Upper lobe of right lung (tissue), 1 donor: ENCODE measurements at places on chromosomes 1 and 21.

DNA sequence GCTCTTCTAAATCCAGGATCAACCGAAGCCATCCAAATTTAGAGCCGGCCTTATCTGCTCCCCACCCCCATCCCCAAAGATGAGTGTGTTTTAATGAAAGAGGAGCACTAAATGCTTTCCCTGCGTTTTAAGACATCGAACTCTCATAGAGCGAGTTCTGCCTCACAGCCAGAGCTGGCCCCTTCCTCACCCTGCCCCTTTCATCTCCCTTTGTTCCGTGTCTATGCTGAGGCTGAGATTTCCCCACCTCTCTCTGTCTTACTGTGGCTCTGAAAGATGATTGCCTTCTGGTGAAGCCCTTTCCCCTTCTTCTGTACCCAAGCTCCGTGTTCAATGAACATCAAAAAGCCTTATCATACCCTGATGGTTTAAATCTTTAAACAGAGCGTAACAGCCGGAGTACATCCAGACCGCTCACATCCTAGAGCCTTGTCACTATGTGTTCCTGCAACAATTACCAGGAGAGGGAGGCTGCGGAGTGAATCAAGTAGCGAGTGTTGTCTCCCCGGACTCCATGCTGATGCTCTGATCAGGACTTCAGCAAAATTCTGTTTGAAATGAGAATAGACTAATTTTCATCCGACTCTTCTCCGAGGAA, 110.1 kb downstream of the ZNF326 start:
- DNase-seq, result no peak

DNA sequence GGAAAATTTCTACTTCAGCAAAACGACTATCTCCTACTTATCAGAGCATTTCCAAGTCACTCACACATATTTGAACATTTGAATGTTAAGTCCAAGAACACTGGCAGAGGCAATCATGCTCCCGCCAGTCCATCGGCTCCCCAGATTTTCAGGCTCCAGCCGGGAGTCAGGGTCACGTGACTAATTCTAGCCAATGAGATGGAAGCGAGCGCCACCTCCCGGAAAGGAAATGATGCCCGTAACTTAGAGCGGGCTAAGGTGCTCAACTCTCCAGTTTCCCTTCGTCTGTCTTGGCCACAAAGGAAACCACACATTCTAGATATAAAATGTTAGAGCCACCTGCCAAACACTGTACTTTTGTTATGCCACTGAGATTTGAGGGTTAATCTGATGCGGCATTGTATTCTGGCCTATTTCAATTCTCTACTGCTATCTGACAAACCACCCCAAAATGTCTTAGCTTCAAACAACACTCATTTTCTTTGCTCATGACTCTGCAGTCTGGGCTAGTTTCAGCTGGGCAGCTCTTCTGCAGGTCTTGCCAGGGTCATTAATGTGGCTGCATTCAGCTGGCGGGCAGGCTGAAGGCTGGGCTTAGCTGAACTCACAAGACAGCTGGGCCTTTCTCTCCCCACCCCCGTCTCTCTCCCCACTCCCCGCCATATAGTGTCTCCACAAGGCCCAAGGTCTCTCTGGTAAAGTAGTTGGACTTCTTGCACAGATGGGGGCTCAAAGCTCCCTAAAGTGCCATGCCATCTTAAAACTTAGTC, 16.5 kb upstream of the LHX4 start:
- peak; percentile 59 for DNase-seq

- DNase-seq, result no peak
These were observed 11.5 kb upstream of the MYOC start for GRCh38 chr1:171663854-171664575.

DNA sequence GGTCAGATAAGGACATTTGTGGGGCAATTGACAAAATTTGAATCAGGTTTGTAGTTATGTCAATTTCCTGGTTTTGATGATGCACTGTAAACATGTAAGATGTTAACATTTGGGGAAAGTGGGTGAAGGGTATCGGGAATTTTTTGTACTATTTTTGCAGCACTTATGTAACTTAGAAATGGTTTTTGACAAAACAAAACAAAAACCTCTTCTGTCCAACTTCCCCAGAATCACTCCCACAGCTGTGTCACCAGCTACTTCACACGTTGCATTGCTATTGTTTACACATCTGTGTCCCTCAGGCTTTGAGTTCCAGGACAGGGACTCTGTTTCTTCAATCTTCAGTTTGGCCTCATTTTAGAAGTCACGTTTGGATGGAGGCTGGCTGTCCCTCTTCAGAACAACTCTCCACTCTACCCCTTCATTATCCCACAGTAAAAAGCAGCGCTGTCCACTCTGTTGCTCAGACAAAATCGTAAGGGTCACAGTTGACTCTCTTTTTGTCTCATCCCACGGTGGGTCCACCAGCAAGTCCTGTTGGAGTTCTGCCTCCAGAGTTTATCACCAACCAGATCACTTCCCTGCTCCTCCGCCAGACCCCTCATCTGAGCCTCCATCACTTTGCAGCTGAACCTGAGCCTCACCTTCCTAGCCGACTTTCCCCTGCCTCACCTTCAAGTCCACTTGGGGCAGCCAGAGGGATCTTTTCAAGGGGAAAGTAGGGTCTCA, 63.2 kb downstream of the NENF start:
- DNase-seq, result no peak

GRCh38 chr1:186882372-186883134, 53.8 kb downstream of the PLA2G4A start:
- DNase-seq, result no peak

- no peak for DNase-seq
These were observed 20.2 kb downstream of the B3GALT5 start for GRCh38 chr21:39632796-39633442.

GRCh38 chr1:20124456-20125057, 5.2 kb upstream of the PLA2G2D start:
- peak; percentile 18 for DNase-seq

- no peak for DNase-seq
These were observed 49.8 kb downstream of the EPHB2 start for GRCh38 chr1:22760455-22760854.

DNA sequence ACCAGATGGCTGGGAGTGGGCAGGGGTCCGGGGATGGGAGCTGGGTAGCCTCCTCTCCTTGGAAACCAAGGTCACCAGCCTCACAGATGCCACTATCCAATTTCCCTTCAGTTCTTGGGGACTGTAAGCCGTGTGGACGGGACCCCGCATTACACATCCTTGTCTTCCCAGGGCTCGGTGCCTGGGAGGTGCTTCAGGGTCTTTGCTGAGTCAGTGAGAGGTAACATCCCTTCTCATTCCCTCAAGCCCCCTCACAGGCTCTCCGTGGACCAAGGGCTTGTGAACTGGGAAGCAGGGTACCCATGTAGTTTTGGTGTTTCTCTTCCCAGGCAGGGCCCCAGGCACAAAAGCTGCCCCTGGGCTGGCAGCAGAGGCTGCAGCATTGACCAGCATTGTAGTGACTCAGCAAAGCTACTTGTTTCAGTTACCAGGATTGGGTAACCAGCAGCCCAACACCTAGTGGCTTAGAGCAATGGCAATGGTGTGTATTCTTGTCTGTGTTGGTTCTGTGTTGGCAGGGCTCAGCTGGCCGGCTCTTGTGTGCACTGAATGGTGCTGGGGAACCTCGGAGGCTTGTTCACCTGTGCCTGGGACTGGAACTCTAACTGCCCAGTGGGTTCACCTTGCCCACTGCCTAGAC, 24.6 kb upstream of the PCBP3 start:
- peak; percentile 49 for DNase-seq

DNA sequence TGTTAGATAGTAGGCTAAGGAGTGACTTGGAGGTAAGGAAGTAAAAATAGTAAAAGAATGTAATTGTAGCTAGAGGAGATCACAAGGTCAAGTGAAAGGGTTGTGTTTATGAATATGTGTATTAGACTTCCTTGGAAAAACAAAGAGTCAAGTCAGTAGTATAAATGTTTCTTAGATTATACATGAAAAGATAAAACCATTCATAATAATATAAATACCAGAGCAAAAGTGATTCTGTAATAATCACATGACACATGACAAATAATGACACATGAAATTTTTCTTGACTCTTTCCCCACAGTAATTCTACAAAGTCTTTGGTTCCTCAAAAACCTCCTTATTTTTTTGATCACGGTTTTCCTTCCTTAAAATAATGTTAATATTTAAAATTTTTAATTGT, 56.4 kb downstream of the IVNS1ABP start:
- no peak for DNase-seq

GRCh38 chr1:37282764-37283163, 191.6 kb upstream of the ZC3H12A start:
- DNase-seq, result peak; percentile 1

- DNase-seq, result no peak
These were observed 1.4 kb downstream of the GPR37L1 start for GRCh38 chr1:202124142-202124541.

DNA sequence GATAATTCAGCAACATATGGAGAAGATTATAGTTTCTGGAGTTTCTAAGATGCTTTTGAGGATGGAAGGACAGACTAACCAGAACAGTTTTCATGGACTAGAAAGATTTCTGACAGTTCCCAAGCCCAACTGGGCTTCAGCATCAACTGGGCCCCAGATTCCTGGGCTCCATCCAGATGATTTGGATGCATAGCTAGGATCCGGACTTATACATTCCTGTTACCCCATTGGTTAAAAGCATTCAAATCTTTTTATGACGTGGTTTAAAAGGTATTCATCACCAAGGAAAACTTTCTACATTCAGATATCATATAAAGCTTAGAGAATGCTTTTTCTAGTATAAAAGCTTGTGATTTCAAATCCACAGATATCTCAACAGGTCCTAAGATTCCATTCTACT, 29.7 kb downstream of the TSHB start:
- no peak for DNase-seq

GRCh38 chr1:110765640-110766335, 91.0 kb upstream of the KCNA3 start:
- no peak for DNase-seq

DNA sequence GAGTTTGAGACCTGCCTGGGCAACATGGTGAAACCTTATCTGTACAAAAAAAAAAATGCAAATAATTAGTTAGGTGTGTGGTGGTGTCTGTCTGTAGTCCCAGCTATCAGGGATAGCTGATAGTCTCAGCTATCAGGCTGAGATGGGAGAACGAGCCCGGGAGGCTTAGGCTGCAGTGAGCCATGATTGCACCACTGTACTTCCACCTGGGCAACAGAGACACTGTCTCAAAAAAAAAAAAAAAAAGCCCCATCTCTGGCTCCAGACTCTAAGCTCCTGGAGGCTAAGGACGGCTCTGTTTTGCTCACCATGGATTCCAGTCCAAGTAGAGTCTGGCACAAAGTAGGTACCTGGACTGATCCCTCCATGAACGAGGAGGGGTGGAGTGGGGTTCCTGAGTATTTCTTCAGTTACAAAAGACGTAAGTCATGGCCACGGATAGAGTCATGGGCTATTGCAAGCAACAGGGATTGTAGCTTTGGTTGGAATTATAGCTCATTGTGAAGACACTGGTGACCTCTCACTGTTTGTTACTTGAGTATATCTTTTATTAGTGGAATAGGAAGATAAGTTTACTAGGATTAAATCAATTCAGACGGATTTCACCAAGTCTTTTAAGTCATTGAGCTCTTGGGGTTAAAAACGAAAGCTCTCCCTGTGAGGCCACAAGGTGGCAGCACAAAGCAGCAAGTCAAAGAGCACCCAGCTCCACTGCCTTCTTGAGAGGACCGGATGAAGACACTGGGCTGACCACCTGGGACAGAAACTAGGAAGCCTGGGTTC, 35.6 kb upstream of the TMEM61 start:
- peak; percentile 75 for DNase-seq

DNA sequence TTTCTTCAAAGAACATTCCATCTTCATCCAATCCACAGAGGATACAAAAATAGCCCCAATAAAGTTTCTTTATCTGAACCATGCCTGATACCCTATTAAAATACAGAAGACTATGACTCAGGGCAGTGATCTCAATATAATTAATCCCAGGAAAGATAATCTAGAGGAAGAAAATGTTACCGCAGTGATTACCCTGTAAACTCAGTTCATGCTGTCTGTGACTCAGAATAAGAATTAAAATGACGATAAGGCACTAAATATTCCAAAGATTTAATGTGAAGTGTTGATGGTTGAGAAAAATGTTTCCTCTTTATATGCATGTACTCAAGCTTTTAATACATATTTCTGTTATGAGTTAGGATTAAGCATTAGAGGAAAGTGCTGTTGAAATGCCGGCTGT, 88.6 kb upstream of the LYPLAL1 start:
- DNase-seq, result no peak

DNA sequence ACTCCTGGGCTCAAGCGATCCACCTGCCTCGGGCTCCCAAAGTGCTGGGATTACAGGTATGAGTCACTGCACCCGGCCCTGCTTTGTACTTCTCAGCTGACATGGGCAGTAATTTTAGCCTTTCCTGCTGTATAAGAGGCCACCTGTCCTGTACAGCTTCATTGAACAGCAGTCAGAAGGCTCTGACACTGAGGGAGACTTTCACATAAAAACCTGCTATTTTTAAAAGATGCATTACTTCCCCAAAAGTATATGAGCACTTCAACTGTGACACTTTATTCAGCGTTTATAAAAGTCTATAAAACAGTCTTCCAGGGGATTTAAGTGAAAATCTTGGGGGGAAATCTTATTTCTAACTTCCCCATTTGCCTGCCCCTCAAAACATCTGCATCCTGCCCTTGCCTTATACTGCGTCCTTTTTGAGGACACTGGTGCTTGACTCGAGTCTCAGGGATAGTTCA, 17.6 kb downstream of the RNU5D-1 start:
- no peak for DNase-seq

GRCh38 chr1:5828308-5828935, 163.8 kb downstream of the NPHP4 start:
- no peak for DNase-seq

DNA sequence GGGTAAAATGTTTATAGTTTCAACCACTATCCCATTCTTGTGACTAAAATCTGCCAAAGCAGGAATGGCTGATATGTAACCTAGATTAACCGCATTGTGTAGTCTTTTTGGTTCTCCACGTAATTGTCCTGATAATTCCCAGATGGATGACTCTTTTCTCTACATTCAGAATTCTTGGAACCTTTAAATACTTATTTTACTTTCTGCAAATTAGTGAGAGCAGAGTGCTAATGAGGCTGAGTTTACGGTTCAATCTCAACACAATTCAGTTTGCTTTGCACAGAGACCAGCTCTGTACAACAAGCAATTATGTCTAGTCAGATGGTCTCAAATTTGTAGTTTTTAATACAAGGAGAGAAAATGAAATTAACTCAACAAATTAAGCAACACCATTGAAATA, 9.1 kb downstream of the CRB1 start:
- DNase-seq, result no peak

GRCh38 chr1:157087030-157087429, 12.6 kb downstream of the ETV3L start:
- peak; percentile 7 for DNase-seq

GRCh38 chr1:214793708-214794107, 190.7 kb downstream of the CENPF start:
- DNase-seq, result no peak

- peak; percentile 82 for DNase-seq
These were observed at the start of gene HPCA for GRCh38 chr1:32886004-32886827. TSS of gene HPCA (plus strand) at chr1:32886491. CDS start at chr1:32888899, 2,408 bp downstream.

DNA sequence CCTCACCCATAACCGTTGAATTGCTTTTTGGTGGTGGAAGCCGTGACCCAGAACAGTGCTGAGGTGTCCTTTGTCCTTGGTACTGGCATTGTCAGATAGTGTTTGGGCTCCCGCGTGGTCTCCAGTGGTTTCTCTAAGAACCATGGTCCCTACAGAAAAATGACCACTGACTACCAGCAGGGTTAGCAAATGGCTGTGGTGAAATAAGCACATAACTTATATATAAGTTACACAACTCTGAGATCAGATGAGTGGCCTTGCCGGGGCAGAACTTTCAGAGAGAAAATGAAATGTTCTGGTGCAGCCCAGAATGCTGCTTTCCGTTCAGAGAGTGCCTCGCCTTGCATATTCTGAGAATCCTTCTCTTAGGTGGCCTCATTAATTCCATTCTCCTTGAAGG, 5.0 kb downstream of the SLC37A1 start:
- DNase-seq, result no peak

GRCh38 chr1:213075725-213076124, 24.7 kb downstream of the RPS6KC1 start:
- no peak for DNase-seq
